Activated naive CD4-positive, alpha-beta T cell treated with anti-CD3 and anti-CD28 coated beads, Interleukin-2, amount 50 U/mL, for 72 hours (primary cell): ENCODE measurements at places on chromosomes 4 and X. TPM values are rescaled to one million over a fixed set of nuclear protein-coding genes. Genes with fewer than 3 reads are reported as not detected.

DNA sequence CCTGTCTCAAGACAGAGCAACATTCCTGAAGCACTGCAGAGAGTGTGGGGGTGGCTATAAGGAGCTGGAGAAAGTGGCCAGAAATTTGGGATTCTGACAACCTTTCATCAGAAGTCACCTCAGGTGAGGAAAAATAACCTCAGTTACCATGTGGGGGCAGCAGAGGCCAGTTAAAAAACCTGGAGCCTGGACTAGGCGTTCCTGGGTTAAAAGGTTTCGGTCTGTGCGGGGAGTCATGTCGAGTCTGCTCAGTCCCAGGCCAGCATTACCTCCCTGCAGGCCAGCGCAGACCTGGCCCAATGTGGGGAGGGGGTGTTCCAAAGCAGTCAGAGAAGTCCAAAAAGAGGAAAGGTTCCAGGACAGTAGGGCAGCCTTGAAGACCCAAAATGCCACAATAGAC, 10.9 kb upstream of the NALF2 start:
- no peak for DNase-seq

GRCh38 chr4:174216799-174217272, 66.6 kb downstream of the FBXO8 start:
- DNase-seq = no peak

- DNase-seq = no peak
Observed at GRCh38 chrX:18426004-18426320, 554 bp downstream of the CDKL5 start.

Gene PDE5A
- 0.80 TPM for total RNA-seq

DNA sequence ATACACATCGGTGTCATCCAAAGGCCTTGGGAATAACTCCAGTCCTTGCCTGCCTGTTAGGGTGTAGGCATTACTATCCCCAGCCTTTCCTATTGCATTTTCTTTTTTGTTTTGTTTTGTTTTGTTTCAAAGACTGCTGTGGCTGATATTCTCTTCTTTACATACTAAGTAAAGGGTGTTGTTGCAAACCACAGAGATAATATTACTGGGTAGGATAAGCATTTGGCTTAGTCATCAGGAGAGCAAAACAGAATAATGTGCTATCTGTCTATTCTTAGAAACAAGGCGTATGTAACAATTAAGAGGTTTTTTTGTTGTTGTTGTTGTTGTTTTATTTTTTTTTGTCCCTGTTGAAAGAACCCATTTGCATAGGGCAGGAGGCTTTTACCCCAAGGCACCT, 41.8 kb downstream of the UGT2B28 start:
- DNase-seq = no peak

GRCh38 chr4:91373546-91373945, 930.2 kb upstream of the GRID2 start:
- no peak for DNase-seq

GRCh38 chr4:89142691-89143669, 31.6 kb downstream of the TIGD2 start:
- no peak for DNase-seq

DNA sequence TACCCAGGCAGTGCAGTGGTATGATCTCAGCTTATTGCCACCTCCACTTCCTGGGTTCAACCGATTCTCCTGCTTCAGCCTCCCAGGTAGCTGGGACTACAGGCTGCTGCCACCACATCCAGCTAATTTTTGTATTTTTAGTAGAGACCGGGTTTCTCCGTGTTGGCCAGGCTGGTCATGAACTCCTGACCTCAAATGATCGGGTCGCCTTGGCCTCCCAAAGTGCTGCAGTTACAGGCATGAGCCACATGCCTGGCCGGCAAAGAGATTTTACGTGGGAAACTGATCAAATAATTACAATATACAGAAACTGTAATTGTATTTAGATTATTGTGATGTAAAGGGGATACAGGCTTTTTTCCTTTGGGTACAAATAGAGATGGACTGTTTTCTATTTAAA, 33.7 kb downstream of the RBPJ start:
- DNase-seq = no peak

- DNase-seq = no peak
Observed at GRCh38 chr4:86013621-86014020, 346.2 kb downstream of the MAPK10 start.

Gene HOPX
- 21.0 TPM for total RNA-seq

DNA sequence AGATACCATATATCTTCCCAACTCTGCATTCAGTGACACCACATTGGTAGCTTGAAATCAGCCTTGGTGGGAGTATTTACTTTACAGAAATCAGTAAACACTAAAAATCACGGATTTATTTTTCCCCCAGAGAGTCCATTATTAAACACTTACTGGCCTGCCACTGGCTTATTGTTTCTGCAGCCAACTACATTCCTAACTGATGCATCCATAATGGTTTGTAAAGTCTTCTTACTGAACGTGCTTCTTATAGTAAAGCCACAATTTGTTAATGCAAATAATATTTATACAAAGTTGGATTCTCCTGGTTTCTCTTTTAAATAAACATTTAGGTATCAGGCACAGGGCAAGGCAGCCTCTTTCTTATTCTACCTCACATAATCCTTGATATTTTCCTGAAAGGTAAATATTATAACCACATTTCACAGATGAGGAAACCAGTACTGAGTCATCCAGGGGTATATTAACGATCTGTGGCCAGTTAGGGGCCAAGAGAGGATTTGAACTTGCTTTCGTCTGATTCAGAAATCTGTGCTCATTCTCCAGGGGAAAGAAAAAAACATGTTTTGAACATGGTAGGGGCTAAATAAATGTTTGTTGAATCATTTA, 136.5 kb downstream of the RAB28 start:
- DNase-seq = no peak

Gene NCAPG
- 80.6 TPM for total RNA-seq

Gene PPARGC1A
- total RNA-seq = not detected

Gene RNF175
- 0.91 TPM for total RNA-seq

DNA sequence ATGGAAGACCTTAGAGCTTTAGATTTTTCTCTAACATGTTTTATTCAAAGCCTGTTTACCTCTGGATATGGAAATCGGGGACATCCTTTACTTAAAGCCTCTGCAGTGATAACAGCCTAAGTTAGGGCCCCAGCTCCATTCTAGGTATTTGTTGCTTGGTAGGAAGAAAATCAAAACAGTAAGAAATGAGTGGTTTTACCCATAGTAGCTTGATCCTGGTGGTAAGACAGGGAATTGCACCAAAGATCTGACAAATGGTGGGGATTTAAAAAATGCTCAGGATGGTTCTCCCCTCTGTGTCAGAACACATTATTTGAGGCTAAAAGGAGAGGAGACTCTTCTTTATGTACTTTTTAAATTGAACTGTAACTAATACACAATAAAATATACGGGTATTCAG, 52.4 kb downstream of the AFF2 start:
- DNase-seq = no peak

- DNase-seq = no peak
Observed at GRCh38 chr4:106338671-106339070, 22.3 kb downstream of the AIMP1 start.

Gene ATP1B4
- total RNA-seq = not detected

Gene AFM
- not detected for total RNA-seq

DNA sequence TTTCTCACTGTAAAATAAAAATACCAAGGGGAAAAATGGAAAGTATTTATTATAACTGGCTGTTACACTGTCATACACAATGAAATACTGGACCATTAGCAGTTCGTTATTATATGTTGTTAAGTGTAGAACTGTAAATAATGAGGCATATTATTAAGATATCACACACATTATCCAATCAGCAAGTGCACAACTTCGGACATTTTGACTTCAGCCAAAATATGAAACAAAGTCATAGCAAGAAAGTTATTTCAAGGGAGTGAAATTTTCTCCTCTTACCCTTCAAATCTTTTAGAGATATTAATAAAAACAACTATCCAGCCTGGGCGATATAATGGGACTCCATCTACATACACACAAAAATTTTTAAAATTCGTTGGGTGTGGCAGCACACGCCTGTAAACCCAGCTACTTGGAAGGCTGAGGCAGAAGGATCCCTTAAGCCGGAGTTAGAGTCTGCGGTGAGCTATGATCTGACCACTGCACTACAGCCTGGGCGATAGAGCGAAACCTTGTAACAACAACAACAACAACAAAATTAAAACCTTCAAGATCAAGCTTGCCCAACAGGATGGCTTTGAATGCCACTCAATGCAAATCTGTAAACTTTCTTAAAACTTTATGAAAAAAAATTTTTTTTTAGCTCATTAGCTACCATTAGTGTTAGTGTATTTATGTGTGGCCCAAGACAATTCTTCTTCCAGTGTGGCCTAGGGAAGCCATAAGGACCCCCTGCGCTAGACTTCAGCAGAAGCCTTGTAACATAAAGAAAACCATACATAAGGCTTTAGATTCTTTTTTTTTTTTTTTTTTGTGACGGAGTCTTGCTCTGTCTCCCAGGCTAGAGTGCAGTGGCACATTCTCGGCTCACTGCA, 1.3 kb upstream of the CISD2 start:
- DNase-seq = no peak

- no peak for DNase-seq
Observed at GRCh38 chrX:679291-679979, 48.8 kb downstream of the SHOX start.

DNA sequence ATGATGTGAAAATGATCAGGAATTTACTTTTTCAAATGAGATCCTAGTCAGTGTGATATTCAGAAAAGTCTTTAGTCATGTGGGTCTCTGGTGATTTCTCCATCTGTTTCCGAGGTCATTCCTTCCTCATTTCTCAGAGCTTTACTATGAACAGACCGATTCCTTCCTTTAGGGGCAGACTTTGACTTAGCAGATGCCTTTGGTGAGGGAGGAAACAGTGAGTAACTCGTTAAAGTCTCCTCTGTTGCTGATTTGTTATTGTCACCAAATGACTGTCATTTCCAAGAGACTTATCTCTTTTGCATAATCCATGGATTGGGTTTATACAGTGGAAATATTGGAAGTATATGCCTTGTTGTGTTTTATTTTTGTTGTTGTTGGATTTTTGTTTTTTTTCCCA, 76.2 kb upstream of the CD99 start:
- no peak for DNase-seq

DNA sequence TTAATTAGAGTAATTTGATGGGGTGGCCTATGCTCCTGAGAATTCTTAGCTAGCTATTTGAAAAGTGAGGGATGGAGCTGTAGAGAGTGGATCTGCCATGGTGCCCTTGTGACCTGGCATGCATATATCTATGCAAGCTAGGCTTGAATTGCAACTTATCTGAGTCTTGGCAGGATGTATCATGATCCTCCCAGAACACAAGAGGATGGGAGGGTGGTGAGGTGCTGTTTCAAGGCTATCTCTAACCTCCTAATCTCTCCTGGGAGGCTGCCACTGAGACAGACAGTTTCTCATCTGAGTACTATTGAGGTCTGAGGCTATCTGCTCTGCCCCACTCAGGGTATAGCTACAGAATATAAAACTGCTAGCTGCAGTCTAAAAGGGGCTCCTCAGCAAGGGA, 56.6 kb downstream of the BRCC3 start:
- DNase-seq = no peak

GRCh38 chr4:8088966-8089491, 69.6 kb downstream of the ABLIM2 start:
- DNase-seq = no peak

- no peak for DNase-seq
Observed at GRCh38 chr4:86908251-86908657, 16.0 kb upstream of the C4orf36 start.

Gene KLHL4
- total RNA-seq = not detected

GRCh38 chrX:132022198-132022966, 720 bp upstream of the STK26 start:
- peak; percentile 52 for DNase-seq
